ENCODE measurements at places on chromosomes 7 and 10.

GRCh38 chr7:116843378-116843777, 19.0 kb upstream of the CAPZA2 start:
- no peak for DNase-seq

- no peak for DNase-seq
Measured at GRCh38 chr7:121083138-121083789, 94.8 kb downstream of the CPED1 start.

DNA sequence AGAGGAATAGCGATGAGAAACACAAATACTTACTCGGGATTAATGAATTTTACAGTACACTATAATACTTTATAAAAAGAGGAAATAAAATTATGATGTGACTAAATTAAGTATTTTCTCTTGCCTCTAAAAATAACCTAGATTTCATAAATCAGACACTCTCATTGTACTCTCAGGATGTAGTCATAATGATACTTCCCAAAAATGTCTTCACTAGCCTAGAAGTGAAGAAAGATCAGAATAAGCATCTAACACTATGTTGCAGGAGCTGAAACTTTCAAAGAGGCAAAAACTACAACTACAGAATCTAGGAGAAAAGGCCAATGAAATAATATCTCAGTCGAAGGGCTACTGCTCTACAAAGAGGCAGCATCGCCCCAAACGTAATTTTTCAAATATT, 49.4 kb downstream of the DNAJC1 start:
- no peak for DNase-seq

DNA sequence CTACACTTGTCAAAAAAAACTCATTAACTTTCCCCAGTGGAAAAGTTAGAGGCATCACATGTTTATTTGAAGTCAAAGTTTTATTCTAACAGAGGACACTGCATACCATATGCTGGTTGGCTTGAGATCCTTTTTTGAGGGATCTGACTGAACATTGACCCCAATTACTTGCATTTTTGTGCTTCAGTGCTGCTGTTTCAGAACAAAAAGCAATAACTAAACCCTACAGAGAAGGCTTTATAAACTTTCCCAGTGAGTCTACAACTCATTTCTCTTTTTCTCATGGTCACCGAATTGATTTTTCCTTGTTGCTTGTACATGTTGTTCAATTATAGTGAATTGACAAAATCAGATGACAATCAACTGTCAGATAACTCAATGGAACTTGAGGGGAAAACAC, 69.3 kb upstream of the PHYHIPL start:
- DNase-seq: no peak

GRCh38 chr10:49151025-49151445, 17.2 kb upstream of the FAM170B start:
- no peak for DNase-seq

Measured in stimulated activated CD8-positive, alpha-beta memory T cell treated with anti-CD3 and anti-CD28 coated beads, Interleukin-2, amount 100 ng/mL, for 1 hour (primary cell).